ENCODE measurements at places on chromosomes 2 and 18.

- no peak for DNase-seq
Observed at GRCh38 chr2:5036256-5036655, 655.9 kb upstream of the SOX11 start.

DNA sequence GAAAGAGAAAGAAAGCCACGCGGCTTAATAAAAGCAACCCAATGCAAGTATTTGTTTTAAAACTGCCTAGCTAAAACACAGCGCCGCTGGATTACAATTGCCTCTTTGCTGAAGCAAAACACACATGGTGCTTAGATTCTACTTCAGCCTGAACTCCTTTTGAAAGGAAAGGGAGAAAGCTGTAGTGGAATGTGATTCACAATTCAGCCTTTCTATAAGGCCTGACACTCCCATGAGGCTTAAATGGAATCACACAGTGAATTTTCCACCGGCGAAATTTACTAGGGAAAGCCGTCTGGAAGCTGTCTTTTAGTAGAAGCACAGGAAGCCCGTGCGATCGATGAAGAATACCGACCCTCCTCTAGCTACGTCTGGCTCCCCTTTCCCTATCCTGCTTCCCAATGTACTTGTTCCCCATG is 348.0 kb downstream of the DLGAP1 start:
- no peak for DNase-seq

DNA sequence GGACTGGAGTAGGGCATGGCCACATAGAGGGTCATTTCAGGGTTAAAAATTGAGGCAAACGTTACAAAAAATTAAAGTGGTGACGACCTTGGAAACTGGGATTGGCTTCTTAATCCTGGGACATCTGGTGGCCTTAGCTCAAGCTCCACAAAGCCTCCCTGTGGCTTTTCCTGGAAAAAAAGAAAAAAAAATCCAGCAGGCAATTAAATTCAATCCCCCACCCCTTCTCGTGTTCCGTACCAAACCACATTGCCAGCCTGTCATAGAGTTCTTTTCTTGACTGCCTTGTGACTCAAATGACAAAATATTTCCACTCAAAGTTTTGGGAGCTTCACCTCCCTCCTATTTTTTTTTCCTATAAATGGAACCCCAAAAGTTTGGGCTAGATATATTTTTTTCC is 195.6 kb downstream of the HRH4 start:
- no peak for DNase-seq

DNA sequence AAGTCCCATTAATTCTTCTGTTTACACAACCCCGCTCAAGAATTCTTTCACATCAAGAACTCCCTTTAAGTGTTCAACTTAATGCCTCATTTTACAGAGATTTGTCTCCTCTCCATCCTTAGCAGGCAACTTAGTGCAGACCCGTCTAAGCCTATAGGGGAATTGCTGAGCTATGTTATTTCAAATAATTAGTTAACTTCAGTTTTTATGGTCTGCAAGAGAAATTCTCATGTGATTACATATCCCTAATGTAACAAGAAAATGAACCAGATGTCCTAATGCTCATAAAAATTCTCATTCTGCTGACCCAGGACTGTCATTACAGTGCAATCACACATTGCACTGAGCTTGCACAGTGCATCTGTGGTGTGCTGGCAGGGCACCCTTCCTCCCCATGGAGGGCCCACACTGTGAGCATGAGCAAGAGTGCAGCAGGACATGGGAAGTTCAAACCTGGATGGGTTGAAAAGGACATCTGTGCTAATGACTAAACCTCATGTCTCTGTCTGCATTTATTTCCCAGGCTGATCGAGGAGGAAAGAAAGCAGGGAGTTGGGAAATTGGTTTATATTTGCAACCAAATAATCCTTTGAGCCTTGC is 97.1 kb downstream of the COL5A2 start:
- DNase-seq, result peak; percentile 63

DNA sequence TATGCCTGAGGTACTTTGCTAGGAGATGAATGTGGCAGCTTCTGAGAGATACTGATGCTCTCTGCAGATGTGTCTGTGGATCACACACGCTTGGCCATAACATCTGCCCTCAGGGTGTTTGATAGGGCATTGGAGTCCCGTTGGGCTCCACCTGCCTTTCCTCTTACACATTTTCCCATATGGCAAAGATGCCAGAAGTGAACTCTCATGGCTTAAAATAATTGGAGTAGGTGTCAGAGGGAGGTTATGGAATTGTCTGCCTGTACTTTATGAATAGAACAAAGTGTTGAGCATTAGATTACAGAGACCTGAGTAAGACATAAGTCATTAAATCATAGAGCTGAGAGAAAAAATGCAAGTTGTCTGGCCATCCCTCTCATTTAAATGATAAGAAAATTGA is 75.3 kb upstream of the PNPT1 start:
- peak; percentile 18 for DNase-seq

GRCh38 chr18:58565021-58565420 is 63.9 kb downstream of the ALPK2 start:
- DNase-seq, result no peak

- DNase-seq, result peak; percentile 38
Observed at GRCh38 chr2:7458066-7458465, 540.9 kb downstream of the RNF144A start.

- DNase-seq, result no peak
Observed at GRCh38 chr2:127199223-127199622, 20.9 kb downstream of the CYP27C1 start.

DNA sequence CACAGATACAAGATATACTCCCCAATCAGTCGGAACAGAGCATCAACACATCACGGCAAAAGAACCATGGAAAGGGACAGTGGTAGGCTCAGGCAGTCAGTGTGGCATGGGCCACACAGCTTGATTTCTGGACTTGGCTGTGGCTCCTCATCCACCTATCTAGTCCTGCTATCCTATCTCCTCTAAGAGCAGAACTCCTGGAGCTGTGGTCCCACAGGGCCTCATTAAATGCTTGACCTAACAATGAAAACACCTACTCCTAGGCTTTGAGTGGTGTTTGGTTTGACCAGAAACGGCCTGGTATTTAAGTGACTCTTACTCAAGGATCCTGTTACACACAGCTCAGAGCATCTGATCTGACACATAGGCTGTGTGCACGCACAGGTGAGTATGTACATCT is 33.6 kb upstream of the SMAD2 start:
- DNase-seq, result no peak

- peak; percentile 88 for DNase-seq
Observed at GRCh38 chr2:231713730-231714638, 5.7 kb downstream of the PTMA start.

DNA sequence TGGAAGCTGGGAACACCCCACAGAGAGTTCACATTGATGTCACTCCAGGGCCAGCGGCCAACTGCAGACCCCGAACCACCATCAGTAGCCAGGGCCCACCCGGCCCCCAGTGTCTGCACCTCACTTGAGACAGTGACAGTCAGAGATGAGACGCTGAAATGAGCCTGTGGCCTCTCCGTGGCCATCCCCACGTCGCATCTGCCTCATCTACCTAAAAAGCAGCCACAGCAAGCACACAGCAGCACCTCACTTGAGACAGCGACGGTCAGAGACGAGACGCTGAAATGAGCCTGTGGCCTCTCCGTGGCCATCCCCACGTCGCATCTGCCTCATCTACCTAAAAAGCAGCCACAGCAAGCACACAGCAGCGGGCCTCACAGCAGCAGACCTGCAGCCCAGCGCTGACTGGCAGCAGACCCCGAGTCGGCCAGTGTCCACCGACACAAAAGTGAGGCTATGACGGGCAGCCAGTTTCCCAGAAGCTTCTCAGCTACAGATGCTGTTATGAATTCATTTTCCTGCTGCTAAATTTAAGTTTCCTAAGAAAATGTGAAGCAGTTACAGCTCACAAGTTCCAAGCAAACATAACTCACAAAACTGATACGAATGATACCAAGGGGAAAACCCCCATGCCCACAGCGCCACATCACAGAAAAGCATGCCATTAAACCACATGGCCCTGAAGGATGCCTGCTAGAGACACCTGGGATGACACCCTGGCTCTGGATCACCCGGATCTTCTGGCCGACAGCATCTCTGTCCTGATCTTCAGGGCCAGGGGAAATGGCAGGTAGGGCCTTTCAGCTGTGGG is 27.7 kb downstream of the SNORC start:
- no peak for DNase-seq

DNA sequence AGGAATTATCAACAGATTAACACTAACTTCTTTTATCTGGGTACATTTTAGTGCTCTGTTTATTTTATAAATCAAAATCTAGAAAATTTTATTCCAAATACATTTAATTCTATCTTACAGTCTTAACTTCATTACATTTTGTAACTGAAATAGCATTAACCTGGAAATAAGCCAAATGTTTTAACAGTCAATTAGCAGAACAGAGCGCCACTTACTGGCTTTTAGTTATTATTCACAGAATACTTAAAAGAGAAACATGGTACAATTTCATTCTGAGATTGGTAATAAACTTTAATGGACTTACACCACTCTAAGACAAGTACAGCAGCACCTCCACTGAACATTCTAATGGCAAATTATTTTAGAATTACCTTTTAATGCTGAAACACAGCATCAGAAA is 38.6 kb downstream of the SS18 start:
- DNase-seq, result no peak

DNA sequence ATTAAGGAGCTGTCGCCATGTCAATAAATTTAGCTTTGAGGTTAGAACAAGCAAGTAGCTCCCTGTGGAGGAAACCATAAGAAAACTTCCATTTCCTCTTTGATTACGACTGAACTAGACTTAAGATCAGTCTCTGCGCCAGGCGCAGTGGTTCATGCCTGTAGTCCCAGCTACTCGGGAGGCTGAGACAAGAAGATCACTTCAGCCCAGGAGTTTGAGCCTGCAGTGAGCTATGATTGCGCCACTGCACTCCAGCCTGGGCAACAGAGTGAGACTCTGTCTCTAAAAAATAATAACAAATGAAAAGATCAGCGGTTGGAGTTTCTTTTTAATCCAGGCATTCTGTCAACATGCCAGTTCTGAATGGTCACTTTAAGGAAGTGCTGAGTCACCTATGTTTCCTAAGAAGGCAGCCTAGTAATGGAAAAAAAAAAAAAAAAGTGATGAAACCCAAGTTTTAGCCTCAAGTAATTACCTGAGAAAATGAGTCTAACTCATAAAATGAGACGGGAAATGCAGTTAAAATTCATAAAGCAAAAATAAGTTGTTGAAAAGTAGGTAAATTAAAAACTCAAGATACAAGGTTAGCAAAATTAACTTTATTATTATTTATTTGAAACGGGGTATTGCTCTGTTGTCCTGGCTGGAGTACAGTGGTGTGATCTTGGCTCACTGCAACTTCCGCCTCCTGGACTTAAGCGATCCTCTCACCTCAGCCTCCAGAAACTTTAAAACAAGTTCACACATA is 10.2 kb downstream of the C18orf32 start:
- peak; percentile 69 for DNase-seq

DNA sequence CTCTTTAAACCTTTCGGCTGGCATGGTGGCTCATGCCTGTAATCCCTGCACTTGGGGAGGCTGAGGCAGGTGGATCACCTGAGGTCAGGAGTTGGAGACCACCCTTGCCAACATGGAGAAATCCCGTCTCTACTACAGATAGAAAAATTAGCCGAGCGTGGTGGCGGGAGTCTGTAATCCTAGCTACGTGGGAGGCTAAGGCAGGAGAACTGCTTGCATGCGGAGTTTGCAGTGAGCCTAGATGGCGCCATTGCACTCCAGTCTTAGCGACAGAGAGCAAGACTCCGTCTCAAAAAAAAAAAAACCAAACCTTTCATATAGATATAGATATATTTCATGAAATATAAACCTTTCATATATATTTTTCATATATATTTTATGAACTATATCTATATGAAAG is 864.7 kb downstream of the TRIB2 start:
- DNase-seq, result no peak

- no peak for DNase-seq
Observed at GRCh38 chr2:227183657-227184367, 19.4 kb downstream of the COL4A3 start.

GRCh38 chr2:147888680-147889079 is 43.9 kb downstream of the ACVR2A start:
- no peak for DNase-seq

GRCh38 chr2:83516503-83516902 is 942.6 kb downstream of the SUCLG1 start:
- DNase-seq, result no peak

DNA sequence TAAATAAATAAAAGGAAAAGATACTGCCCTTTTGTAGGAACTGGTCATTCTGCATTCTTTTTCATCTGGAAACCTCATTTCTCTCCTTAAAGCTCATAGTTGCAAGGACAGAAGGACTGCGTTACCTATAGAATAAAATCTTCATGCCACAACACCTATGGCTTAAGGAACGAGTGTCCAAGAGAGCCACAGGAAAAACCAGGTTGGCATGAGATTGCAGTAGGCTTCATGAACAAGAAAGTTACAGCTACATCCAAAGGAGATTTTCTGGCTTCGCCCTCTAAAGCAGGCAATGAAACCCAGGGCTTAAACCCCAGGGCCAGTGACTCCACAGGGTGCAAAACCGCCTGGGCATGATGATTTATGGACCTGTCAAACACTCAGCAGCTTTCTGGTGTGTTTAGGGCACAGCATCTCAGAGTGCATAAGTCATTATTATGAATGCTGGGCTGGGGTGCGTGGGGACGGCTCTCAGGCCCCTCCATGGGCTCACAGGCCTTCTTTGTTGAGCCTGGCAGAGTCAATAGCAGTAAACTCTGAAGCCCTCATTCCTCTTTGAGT is 30.7 kb upstream of the PIEZO2 start:
- DNase-seq, result no peak

- DNase-seq, result no peak
Observed at GRCh38 chr2:25098056-25098455, 56.2 kb downstream of the EFR3B start.

DNA sequence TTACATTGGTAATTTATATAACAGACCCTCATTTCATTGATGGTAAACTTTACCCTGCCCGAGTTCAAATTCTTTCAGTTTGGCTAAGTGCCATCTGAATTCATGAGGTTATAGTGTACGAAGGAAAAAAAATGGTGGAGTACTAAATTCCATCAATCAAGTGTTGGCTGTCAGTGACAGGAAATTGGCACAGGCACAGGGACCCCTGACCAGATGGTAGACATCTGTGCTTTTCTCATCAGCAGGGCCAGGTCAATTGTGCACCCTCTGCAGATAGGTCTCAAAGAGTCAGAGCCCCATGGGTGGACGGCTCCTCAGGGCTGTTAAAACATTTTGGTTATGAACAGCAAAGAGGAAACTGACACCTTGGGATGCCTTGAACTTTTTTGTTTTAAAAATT is 439.2 kb downstream of the SETBP1 start:
- DNase-seq, result no peak

DNA sequence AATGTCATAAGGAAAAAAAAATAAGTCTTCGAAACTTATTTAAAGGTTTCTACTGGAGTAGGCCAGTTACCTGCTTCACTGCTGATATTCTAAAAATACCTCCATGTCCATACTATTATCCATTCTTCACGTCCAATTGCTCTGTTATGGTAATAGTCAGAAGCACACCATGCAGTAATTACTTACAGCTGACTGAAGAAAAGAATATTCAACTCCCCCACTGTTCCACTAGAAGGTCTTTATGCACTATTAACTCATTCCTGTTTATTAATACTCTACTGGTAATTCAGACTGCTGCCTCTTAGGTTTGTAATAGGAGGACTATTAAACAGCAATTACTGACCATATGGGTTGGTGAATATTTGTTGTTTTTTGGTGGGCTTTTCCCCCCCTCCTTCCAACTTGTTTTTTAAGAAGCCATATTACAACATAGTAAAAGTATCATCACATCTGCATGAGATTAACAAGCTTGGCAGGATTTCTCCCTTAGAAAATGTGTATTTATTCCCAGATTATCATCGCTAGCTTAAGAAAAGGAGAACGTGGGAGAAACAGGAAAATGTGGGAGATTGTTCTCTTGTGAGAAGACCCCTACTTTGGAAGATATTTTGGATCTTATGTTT is 806.4 kb upstream of the FANCL start:
- DNase-seq, result no peak

- DNase-seq, result no peak
Observed at GRCh38 chr2:168328421-168328820, 81.0 kb upstream of the STK39 start.

Data from fibroblast of skin of right biceps (primary cell).